ENCODE measurements at places on chromosomes 12 and 14.

- no peak for DNase-seq
Observed at GRCh38 chr12:90925562-90925961, 29.4 kb downstream of the CCER1 start.

GRCh38 chr14:32707742-32708500 lies 230.8 kb upstream of the NPAS3 start:
- DNase-seq: no peak

- no peak for DNase-seq
Observed at GRCh38 chr14:96047101-96047500, 7.9 kb downstream of the C14orf132 start.

GRCh38 chr12:108840605-108841332 lies 16.6 kb downstream of the SSH1 start:
- DNase-seq: peak; percentile 72

DNA sequence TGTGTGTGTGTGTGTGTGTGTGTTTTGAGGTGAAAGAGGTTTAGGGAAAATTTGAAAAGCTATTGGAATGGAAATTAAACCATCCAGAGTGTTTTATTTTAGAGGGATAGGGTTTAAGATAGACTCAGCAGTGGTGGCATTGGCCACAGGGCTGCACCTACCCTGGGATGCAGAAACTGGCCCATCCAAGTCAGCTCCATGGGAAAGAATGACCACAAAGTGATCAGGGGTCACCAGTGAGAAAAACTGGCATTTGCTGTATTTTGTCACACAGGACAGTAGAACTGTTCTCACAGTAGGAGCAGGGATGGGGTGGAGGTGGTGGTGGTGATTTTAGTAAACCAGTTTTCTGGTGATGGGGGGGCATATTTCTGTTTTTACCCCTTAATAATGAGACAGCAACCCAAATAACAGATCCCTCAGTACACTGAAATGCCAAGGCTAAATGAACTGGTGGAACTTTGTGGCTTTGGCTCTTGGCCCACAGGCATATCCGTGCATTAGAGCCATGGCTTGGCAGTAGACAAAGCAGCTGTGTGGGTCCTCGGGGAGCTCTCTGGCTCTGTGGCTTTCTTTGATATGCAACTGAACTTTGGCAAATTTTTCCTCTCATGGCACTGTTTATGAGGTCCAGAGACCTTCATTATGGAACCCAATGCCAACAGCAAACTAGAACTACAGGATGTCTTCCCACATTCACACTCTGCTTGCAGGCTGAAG lies 348.3 kb downstream of the ZFP36L1 start:
- DNase-seq: peak; percentile 70

DNA sequence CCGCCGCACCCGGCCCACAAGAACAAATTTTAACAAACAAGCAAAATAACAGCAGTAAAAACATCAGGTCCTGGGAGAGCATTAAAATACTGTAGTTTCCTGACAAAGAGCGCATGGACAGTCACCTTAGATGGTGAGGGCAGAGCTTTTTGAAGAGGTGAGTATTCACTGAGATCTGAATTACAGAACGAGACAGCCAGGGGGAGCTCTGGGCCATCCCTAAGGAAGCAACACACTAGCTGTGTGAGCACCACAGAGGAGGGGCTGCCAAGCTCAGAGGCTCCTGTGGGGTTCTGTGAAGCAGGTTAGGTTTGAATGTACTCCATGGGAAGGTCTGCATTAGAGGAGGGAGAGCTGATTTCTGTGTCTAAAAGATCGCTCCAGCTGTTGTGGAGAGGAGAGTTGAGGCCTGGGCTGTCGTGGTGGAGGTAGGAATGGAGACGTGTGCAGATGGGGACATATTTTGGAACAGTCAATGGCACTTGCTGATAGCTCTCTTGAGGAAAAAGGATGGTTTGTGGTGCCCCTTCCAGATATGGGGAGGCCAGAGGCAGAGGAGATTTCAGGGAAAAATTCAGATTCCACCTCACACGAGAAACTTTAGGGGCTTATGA lies 72.9 kb downstream of the TRAFD1 start:
- DNase-seq: peak; percentile 57

- DNase-seq: no peak
Observed at GRCh38 chr14:101355284-101355683, 206.0 kb upstream of the DIO3 start.

- no peak for DNase-seq
Observed at GRCh38 chr14:66782853-66783252, 274.9 kb downstream of the GPHN start.

GRCh38 chr12:2212971-2213869 lies 160.4 kb downstream of the CACNA1C start:
- no peak for DNase-seq

DNA sequence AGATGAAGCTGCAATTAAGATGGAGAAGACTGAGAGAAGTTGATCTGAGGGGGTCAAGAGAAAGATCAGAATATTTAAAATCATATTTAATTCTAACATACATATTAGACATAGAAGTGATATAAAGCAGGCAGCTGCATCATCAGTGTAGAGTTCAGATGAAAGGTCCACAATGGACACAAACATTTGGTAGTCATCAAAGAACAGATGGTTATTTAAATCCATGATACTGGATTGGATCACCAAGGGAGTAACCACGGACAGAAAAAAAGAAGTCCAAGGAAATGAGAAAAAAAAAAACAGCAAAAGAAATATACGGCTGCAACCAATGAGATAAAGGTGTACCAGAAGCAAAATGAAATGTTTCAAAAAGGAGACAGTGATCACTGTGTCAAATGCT lies 20.1 kb downstream of the NOVA1 start:
- peak; percentile 53 for DNase-seq

GRCh38 chr12:101490286-101490920 lies 15.3 kb downstream of the SPIC start:
- no peak for DNase-seq

- DNase-seq: no peak
Observed at GRCh38 chr12:2258025-2258424, 205.2 kb downstream of the CACNA1C start.

DNA sequence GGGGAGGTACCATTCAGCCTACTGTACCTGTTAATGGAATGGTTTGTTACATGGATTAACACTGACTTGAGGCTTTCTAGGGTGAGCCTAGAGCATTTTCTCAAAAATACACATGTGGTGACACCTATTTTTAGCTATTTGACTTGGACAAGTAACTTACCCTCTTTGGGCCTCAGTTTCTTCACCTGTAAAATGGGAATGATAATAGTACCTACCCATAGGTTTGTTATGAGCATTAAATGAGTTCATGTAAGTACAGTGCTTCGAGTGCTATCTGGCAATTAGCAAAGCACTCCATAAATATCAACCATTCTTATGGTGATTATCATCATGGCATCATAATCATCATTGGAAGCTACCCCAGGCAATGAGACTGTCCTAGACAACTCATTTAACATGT lies 216.5 kb downstream of the CHST11 start:
- DNase-seq: no peak

GRCh38 chr12:49969027-49969426 lies 3.7 kb upstream of the AQP6 start:
- no peak for DNase-seq

DNA sequence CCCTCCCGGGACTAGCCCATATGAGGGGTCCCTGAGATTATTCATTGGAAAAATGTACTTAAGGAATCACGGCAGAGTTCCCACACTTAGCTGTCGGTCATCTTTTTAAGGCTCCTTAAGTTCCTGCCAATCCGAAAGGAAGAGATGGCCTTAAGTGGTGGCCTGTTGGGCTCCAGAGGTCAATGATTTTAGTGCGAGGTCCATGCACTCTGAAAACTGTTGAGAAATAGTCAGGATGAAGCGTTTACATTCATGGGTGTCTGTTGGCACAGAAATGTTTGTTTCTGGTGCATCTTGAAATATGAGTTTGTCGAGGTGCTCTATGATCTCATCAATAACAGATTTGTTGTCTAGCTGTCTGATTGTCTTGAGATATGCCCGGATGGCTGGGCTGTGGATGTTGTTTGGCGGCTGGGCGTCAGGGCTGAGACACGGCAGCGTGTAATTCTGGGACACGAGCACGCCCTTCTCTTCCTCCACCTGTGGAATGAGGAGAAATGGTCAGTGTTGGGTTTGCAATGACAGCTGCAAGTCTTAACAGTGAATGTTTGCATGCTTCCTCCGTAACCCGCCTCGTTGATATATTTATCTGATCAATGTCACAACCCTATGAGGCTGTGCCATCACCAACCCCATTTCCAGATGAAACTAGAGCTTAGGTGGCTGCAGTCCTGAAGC lies 1.6 kb downstream of the IL31 start:
- DNase-seq: no peak

GRCh38 chr14:104880584-104881210 lies 15.6 kb downstream of the CEP170B start:
- DNase-seq: no peak

DNA sequence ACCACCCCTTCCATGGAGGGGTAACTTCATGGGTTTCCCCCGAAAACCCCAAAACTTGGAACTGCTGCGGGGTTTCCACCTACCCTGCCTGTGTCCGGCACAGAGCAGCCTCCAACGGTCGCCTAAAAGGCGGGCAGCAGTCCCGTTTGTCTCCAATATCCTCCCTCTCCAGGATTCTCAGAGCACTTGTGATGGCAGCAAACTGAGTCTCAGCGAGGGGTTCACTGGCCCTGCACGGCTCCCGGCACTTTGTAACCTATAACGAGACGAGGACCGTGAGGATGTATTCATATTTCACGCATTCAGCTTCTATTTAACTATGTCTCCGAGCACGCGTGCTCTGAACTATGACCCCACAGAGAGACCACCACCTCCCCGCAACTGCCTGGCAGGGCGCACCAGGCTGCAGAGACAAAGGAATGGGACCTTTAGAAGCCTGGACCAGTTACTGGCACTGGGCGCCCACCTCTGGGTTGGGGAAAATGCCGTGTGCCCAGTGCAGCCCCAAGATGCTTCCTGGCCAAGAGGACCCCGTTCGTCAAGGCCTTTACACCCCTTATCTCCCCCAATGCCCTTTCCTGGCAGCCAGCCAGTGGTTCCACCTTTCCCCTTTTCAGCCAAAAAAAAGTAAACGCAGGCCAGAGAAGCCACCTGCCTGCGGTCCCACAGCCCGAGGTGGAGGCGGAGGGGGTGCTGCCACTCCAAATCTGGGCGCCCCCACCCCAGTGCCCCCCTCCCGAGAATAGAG lies 173.1 kb upstream of the RTL1 start:
- DNase-seq: no peak

DNA sequence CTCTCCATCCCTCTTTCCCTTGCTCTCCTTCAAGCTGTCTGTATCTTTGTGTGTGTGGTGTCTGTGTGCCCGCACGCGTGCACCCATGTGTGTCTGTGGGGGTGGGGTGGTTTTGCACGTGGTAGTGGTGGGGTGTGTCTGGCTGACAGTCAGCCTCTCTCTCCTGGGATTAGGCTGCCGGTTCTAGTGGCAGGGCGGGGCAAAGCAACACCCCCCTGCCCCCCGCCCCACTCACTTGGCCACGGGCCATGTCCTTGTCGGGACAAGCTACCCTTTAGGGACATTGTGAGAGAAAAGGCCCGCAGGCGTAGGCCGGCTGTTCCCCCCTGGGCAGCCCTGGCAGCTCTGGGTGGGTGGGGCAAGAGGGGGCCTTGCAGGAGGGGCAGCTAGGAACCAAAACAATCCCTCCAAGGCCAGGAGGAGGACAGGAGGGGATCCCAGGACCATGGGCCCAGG lies 182.6 kb downstream of the ALG10 start:
- no peak for DNase-seq

DNA sequence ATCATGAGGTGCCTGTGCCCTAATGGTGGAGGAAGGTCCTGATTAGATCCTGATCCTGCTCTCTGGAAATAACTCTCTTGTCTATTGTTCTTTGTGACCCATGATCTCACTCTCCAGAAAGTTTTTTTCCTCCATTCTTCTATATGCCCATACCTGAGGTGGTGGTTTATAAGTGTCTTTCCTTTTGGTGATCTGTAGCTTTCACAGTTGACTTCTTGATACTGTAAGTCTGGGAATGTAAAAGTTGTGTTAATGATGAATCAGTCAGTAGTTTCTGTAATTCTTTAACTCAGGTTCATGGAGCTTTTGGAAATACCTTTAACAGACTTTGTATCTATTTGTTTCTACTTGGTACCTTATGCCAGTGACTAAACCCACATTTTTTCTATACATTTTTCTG lies 444.0 kb upstream of the FLRT2 start:
- no peak for DNase-seq

- DNase-seq: no peak
Observed at GRCh38 chr14:76775695-76776427, 14.6 kb downstream of the VASH1 start.

- peak; percentile 82 for DNase-seq
Observed at GRCh38 chr12:88185988-88186387, 43.9 kb downstream of the TMTC3 start.

DNA sequence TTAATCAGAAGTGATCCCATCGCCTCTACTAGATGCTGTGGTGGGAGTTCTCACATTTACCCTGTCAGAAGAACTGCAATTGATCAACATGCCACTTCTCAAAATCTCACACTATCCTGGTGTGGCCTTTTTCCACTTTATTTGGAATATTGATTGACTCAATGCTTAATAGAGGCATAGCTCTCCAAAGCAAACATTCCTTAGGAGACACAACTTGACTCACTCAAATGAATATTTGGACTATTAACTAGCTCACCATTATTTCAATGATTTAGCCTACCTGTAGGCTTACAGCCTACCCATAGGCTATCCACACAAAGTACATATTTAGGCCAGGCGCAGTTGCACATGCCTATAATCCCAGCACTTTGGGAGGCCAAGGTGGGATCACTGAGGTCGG lies 186.5 kb downstream of the KLHL28 start:
- no peak for DNase-seq

DNA sequence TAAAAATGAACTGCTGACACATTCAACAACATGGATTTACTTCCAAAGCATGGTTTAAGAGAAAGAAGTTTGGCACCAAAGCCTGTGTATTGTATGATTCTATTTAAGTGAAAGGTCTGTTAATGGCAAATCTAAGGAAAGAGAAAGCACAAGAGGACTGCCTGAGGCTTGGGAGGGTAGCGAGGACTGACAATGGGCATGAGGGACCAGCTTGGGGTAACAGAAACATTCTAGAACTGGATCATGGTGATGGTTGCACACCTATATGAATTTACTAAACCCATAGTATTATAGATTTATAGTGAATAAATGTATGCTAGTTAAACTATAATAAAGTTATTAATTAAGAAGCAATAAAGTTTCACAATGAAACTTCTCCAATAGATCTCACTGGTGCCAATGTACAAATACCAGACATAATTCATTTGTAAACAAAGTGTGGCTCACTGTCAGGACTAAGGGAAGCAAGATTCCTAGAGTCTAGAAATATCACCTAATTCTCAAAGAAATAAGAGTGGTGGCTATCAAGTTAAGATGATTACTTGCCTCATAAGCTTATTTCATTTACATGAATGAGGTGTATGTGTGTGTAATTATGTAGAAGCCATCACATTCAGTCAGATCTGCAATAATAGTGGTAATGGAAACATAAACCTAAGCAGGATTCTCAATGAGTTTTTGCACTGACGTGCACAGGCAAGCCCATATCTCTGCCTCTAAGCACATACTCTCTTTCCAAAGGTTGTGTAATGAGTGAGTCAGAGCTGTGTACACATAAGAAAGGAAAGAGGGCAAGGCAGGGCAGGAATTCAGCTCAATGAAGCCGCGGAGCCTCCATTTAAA lies 353.4 kb downstream of the KCNH5 start:
- DNase-seq: peak; percentile 92

GRCh38 chr12:51242876-51243275 lies 4.2 kb downstream of the DAZAP2 start:
- no peak for DNase-seq

- no peak for DNase-seq
Observed at GRCh38 chr14:68325267-68325807, 467.5 kb downstream of the ZFP36L1 start.

GRCh38 chr12:19908830-19909229 lies 459.5 kb upstream of the PDE3A start:
- no peak for DNase-seq

Measured in fibroblast of mammary gland (primary cell).